ENCODE measurements at places on chromosomes 3 and 15. TPM values are rescaled to one million over a fixed set of nuclear protein-coding genes. Genes with fewer than 3 reads are reported as not detected.

ZNF501 gene
- total RNA-seq: 3.7 TPM

FBXO40 gene
- not detected for total RNA-seq

THRB gene
- total RNA-seq: 0.39 TPM

ACAA1 gene
- 49.4 TPM for total RNA-seq

GRAMD2A gene
- total RNA-seq: 0.20 TPM

ZNF710 gene
- total RNA-seq: 8.6 TPM

ITPKA gene
- 0.44 TPM for total RNA-seq

DUOXA2 gene
- not detected for total RNA-seq

IL17RB gene
- total RNA-seq: not detected

GPR27 gene
- not detected for total RNA-seq

CPEB1 gene
- total RNA-seq: not detected

VPS13C gene
- 41.3 TPM for total RNA-seq

SLC27A2 gene
- 1.2 TPM for total RNA-seq

ETFA gene
- total RNA-seq: 95.9 TPM

GOLGA6D gene
- total RNA-seq: not detected

ANKRD63 gene
- total RNA-seq: not detected

DCBLD2 gene
- total RNA-seq: 55.1 TPM

CHRNB4 gene
- total RNA-seq: not detected

LRRC34 gene
- total RNA-seq: 3.2 TPM

TJP1 gene
- 68.9 TPM for total RNA-seq

INSYN1 gene
- total RNA-seq: not detected

CCDC14 gene
- total RNA-seq: 15.1 TPM

ADAMTS17 gene
- 0.10 TPM for total RNA-seq

EBLN2 gene
- 1.4 TPM for total RNA-seq

GOLGA8N gene
- 0.34 TPM for total RNA-seq

SPTSSB gene
- not detected for total RNA-seq

TLR9 gene
- total RNA-seq: not detected

CFAP100 gene
- not detected for total RNA-seq

TTC14 gene
- 16.7 TPM for total RNA-seq

EIF1B gene
- 21.9 TPM for total RNA-seq

LMCD1 gene
- 14.1 TPM for total RNA-seq

EFHB gene
- not detected for total RNA-seq

CDHR4 gene
- total RNA-seq: not detected

C2CD4B gene
- 33.0 TPM for total RNA-seq

PYGO1 gene
- 0.53 TPM for total RNA-seq

VEPH1 gene
- 138 TPM for total RNA-seq

ZNF80 gene
- total RNA-seq: not detected

CHRM5 gene
- not detected for total RNA-seq

MYD88 gene
- total RNA-seq: 45.5 TPM

GOLGA8J gene
- total RNA-seq: not detected

KCNH8 gene
- not detected for total RNA-seq

CLRN1 gene
- not detected for total RNA-seq

B3GNT5 gene
- 27.4 TPM for total RNA-seq

FILIP1L gene
- total RNA-seq: 39.2 TPM

THBS1 gene
- total RNA-seq: 2,126 TPM

FOXB1 gene
- not detected for total RNA-seq

FBXO45 gene
- total RNA-seq: 11.1 TPM

TMEM108 gene
- total RNA-seq: 0.67 TPM

SPATA12 gene
- 0.13 TPM for total RNA-seq

CD80 gene
- not detected for total RNA-seq

ANKRD34C gene
- not detected for total RNA-seq

Data from mammary microvascular endothelial cell (primary cell).